Activated gamma-delta T cell (primary cell): ENCODE measurements at places on chromosomes 12 and 14.

- no peak for DNase-seq
Observed at GRCh38 chr12:106585521-106586277, 2.9 kb downstream of the RFX4 start.

GRCh38 chr12:49674318-49674981 is 32.8 kb downstream of the FMNL3 start:
- DNase-seq, result no peak

DNA sequence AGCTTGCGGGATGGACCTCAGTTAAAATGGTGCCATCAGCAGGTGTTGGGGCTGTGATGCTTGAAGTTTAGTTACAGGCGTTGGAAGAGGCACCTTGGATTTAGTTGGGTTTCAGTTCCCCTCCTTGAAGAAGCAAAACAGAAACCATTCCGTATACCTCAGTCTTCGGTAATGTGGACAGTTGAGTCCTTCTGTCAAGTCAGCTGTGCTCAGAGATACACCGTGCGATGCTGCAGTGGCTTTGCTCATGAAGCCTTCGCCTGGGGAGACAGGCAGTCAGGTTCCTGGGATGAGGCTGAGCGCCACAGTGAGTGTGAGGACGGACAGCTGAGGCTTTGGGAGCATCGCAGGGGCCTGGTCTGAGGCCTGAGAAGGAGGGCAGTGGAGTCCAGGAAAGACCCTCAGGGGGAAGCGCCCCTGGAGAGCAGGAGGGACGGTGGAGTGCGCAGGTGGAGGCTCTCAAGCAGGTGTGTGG is 7.4 kb downstream of the RAN start:
- no peak for DNase-seq

- DNase-seq, result no peak
Observed at GRCh38 chr12:130925666-130926015, 28.1 kb upstream of the ADGRD1 start.

DNA sequence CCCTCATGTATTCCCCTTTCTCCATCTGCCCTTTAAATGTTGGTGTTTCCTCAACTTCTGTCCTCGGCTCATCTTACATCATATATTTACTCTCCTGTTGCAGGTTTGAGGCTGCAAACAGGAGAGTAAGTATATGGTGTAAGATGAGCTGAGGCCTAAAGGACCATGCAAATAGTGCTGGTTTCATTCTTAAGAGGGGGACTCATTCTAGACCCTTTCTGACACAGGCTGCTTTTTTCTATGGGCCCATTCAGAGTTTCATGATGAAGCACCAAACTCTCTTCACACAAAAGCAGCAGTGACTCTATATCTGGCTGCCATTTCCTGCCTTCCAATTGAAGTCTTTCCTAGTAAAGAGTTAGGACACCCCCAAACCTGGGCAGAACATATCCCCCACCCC is 218.5 kb downstream of the PHLDA1 start:
- no peak for DNase-seq

GRCh38 chr14:32345311-32345791 is 16.3 kb downstream of the AKAP6 start:
- DNase-seq, result no peak

- no peak for DNase-seq
Observed at GRCh38 chr12:50784501-50784900, 20.6 kb downstream of the ATF1 start.

DNA sequence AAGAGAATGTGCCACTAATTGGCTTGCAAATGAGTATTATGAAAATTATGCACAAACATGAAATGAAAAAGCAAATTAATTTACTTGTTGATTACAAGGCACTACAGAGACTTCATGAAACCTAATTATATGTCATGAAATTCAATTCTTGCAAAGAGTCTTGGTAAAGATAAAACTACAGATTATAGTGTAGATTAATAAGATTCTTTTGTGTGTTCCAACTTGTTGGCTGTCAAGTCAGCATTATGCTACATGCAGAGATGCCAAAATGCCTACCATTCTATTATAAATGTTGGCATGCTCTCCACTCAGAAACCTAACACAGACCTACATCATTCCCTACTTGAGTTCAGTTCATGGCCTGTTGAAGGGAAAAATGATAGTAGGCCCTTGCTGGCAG is 97.2 kb upstream of the KITLG start:
- DNase-seq, result no peak

- no peak for DNase-seq
Observed at GRCh38 chr12:104012331-104012730, 37.7 kb downstream of the GLT8D2 start.

- no peak for DNase-seq
Observed at GRCh38 chr12:6643569-6644256, 3.5 kb downstream of the ACRBP start.

- DNase-seq, result no peak
Observed at GRCh38 chr14:80077262-80077661, 134.0 kb downstream of the DIO2 start.

DNA sequence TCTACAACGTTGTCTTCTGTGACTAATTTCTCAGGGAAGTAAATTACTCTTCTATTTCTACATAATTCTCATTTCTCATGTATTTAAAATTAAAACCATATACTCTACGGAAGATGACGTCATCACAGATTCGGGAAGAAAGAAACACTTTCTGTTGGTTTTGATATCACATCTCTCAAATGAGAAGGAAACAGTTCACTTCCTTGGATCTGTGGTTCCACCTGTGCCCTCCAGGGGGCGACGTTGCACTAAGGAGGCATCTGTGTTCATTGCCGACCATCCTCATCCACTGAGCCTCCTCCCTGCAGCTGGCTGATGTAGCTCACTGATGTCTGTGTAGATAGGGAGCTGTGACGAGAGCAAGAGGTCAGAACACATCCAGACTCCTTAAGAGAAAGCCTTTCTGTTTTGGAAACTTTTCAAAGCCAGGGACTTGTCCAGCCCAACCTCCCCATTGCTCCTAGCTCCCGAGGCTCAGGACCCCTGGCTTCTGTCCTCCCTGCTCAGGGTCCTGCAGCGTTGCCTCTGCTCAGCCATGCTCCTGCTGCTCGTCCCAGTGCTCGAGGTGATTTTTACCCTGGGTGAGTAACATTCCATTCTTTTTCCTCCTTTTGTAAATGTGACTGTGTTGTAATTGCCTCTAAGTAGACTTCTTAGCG is 172.7 kb upstream of the OR4E1 start:
- DNase-seq, result no peak

DNA sequence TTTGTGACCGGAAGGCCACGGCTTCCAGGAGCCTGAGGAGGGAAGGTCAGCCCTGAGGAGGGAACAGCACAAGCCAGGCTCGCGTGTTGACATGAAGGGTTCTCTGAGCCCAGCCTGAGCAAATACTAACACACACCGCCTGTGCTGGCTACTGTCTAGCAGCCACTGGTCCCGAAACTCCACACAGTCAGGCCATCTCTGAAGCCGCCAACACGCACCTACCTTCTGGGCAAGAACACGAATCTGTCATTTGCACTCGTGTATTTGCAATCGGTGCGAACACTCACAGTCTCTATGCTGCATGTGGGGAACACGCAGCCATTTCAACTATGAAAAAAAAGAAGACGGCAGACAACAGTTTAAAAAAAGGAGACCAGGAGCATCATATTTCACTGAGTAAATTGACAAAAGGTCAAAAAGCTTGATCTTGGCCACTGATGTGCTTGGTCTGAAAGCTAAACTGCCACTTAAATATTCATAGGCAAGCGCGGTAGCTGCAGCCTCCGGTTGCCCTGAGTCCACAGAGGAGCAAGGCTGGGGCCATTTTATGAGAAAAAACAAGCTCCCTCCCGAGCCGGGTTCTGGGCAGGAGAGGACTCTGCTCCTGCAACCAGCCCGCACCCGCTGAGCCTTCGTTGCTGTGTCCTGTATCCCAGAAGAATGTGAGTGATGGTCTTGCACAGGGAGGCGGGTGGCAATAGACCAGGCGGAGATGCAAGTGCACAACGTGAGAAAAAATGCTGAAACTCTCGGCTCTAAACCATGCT is 57.8 kb downstream of the RIMBP2 start:
- DNase-seq, result no peak

GRCh38 chr14:104659764-104660523 is 29.5 kb upstream of the INF2 start:
- DNase-seq, result no peak

- no peak for DNase-seq
Observed at GRCh38 chr12:127588249-127588648, 678.7 kb upstream of the TMEM132C start.

DNA sequence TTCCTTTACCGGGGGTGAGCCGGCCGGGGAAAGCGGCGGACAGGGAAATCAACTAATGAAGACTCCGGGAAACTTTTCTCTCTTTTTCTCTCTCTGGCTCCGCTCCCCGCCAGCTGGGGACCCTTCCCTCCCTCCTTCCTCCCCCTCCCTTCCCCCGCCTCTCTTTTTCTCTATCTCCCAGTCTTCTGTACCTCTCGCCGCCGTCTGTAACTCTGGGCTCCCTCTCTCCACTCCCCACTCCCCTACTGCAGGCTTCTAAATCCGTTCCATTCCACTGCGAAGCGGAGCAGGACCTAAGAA is 6.9 kb upstream of the HOXC11 start:
- DNase-seq, result no peak

- no peak for DNase-seq
Observed at GRCh38 chr12:28517101-28517500, 326.8 kb downstream of the CCDC91 start.

GRCh38 chr12:94831081-94831751 is 172.3 kb downstream of the NDUFA12 start:
- DNase-seq, result no peak

GRCh38 chr12:110426406-110426805 is 22.9 kb upstream of the ANAPC7 start:
- no peak for DNase-seq

- DNase-seq, result no peak
Observed at GRCh38 chr14:99202516-99202915, 69.5 kb downstream of the BCL11B start.

GRCh38 chr12:116642683-116643082 is 83.5 kb downstream of the MAP1LC3B2 start:
- no peak for DNase-seq

DNA sequence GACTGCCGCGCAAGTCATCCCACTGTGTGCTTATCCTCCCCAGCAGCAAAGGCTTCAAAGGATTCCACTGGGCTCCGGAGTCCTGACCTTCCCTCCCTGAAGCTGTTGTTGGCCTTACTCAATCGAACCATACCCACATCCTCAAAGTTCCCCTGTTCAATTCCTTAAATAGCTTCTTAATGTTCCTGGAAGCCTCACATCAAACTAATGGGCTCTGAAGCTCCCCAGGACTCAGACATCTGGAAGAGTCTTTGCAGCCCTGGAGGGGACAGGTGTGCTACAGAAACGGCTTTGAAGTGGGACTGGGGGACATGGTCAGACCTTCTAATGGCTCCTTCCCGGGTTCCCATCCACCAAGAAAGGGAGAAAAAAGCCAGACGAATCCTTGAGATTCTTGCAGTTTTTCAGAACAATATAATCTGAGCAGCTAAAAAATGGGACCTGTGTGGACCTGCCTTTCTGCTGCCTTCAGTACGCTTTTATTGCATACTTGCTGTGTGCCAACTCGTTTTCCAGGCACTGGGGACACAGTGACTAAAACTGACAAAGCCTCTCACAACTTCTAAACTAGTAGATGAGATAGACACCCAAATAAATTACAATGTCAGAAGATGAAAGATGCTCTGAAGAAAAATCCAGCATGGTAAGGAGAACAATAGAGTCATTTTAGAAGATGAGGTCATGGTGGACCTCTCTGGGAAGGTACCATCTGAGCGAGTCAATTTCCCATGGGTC is 204.5 kb downstream of the MON2 start:
- no peak for DNase-seq

DNA sequence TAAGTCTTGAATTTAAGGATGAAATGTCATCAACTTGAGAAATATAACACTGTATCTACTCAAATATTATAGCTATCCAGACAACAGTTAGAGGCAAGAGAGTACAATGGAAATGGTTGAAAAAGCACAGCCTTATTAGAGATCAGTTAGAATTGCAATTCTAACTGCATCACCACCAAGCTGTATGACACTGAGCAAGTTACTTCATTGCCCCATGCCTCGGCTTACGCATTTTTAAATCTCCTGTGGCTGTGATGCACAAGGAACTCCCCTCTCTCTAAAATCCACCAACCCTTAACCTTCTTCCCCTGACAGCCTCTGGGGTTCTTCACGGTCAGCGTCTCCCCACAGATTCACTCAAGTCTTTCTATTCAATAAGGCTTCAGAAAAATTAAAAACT is 75.1 kb downstream of the MED13L start:
- DNase-seq, result no peak

DNA sequence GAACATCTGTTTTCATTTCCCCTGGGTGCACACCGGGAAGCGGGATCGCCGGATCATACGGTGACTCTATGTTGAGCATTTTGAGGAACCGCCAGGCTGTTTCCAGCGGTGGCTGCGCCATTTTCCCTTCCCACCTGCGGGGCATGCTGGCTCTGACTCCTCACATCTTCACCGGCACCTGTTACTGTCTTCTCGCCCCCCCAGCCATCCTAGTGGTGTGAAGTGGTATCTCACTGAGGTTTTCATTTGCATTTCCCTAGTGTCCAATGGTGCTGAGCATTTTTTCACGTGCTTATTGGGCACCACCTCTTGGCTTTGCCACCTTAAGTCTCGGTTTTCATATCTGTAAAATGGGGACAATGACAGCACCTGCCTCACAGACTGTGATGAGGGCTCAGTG is 44.1 kb upstream of the EML1 start:
- no peak for DNase-seq

- DNase-seq, result no peak
Observed at GRCh38 chr14:104893435-104894207, 28.6 kb downstream of the CEP170B start.

- DNase-seq, result no peak
Observed at GRCh38 chr14:60565211-60565610, 56.3 kb downstream of the SIX6 start.

- no peak for DNase-seq
Observed at GRCh38 chr14:102805371-102805891, 28.2 kb downstream of the TRAF3 start.

- no peak for DNase-seq
Observed at GRCh38 chr12:57483466-57483865, 3.8 kb upstream of the ARHGAP9 start.

GRCh38 chr14:61643555-61643954 is 51.8 kb upstream of the HIF1A start:
- DNase-seq, result no peak

GRCh38 chr14:104792101-104792884 is 3.3 kb downstream of the AKT1 start:
- DNase-seq, result no peak

- DNase-seq, result no peak
Observed at GRCh38 chr12:48986720-48987291, 8.7 kb downstream of the WNT1 start.

DNA sequence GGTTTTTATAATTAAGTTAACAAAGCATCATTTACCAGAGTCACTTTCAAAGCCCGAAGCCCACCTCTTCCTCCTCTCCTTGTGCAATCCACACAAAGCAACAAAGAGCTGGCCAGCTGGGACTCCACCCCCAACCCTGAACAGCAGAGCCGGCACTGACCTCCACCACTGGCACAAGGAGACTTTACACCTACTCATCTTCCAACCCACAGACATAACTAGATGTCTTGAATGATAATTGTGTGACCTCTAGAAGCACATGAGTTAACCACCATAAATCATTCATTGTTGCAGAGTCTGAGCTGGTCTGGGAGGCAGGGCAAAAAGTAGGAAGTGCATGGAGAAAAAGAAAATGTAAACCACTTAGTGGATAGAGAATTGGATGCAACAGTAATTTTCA is 72.2 kb downstream of the ST8SIA1 start:
- no peak for DNase-seq

- DNase-seq, result no peak
Observed at GRCh38 chr12:4910502-4911315, 1.0 kb downstream of the KCNA1 start.

- no peak for DNase-seq
Observed at GRCh38 chr14:94170136-94170535, 4.0 kb upstream of the PPP4R4 start.

- DNase-seq, result no peak
Observed at GRCh38 chr12:15146585-15146984, 74.6 kb downstream of the RERG start.
